ENCODE measurements at places on chromosomes 5 and 9. TPM values are rescaled to one million over a fixed set of nuclear protein-coding genes. Genes with fewer than 3 reads are reported as not detected.

The IFNA21 gene
- total RNA-seq: not detected

The LCN1 gene
- total RNA-seq: not detected

DNA sequence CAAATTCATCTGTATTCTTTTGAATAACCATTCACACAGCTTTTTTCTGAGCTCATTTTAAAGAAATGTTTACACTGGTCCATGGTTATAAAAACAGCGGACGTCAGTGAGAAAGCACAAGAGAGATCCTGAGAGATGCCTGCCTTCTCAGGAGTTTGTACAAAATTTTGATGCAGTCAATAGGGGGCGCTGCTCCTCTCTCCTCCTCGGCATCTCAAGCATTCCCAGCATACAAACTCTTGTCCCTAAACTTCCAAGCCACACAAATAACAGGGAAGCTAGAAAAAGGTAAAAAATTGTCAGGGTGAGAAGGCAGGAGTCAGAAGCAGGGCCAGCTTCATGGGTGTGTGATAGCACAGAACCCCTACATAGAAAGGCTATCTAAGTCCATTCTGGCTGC, 11.2 kb upstream of the CCDC152 start:
- peak; percentile 22 for DNase-seq
- no peaks in the 10 kb centered on the region for H3K36me3 ChIP-seq
- no peak overlapping the region for H3K4me3 ChIP-seq
- peaks cover 5% of the 10 kb centered on the region for H3K4me1 ChIP-seq
- no peak overlapping the region for H3K27ac ChIP-seq

- peaks cover 26% of the 10 kb centered on the region for H3K4me1 ChIP-seq
- no peak overlapping the region for H3K4me3 ChIP-seq
- peaks cover 4% of the 10 kb centered on the region for H3K36me3 ChIP-seq
Measured at GRCh38 chr9:104795082-104795481, 31.2 kb downstream of the NIPSNAP3B start.

GRCh38 chr5:94577466-94578245, 40.7 kb downstream of the KIAA0825 start:
- DNase-seq: no peak
- H3K4me1 ChIP-seq: peaks cover 13% of the 10 kb centered on the region
- no peaks in the 10 kb centered on the region for H3K27me3 ChIP-seq
- no peak overlapping the region for H3K4me3 ChIP-seq
- H3K27ac ChIP-seq: no peak overlapping the region
- no peaks in the 10 kb centered on the region for H3K36me3 ChIP-seq

DNA sequence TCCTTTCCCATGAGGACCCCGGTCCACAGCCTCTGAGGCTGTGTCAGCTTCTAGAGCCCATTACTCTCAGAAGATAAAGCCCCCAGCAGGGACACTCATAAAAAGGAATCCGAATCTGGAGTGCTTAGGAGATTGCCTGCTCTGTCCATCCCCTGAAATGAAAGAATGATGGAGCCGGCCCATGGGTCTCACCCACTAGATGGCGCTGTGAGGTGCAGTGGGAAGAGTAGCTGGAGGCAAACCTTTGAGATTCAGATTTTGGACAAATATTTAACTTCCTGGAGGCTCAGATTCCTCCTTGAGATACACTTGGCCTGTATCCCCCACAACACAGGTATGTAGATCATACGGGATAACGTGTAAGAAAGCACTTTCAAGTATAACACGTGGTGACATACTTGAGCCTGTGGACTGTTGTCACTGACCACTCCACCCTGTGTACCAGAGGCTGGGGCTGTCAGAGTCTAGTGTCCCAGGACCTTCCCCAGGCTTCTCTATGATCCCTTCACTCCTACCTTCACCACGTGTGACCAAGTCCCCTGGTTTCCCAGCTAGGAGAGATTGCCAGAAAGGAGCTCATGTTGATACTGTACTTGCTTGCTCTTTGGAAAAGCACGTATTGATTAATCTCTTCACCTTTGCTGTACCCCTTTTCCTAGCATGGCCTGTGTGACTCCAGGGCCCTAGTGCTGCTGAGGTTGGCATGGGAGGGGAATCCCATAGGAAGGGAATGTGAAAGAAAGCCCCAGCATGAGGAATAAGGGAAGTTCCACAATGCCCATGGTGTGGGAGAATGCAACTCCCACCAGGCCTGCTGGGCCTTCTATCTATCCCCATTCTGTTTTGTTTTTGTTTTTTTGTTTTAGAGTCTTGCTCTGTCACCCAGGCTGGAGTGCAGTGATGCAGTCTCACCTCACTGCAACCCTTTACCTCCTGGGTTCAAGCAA, 32.1 kb downstream of the TRMO start:
- peaks cover 1% of the 10 kb centered on the region for H3K4me1 ChIP-seq
- no peak overlapping the region for H3K27ac ChIP-seq
- no peaks in the 10 kb centered on the region for H3K36me3 ChIP-seq

- H3K4me3 ChIP-seq: peak overlapping the region; percentile 69
- no peak overlapping the region for H3K27ac ChIP-seq
- peaks cover 27% of the 10 kb centered on the region for H3K27me3 ChIP-seq
- H3K36me3 ChIP-seq: no peaks in the 10 kb centered on the region
Measured at GRCh38 chr9:109499631-109500410, 1.7 kb upstream of the PTPN3 start.

DNA sequence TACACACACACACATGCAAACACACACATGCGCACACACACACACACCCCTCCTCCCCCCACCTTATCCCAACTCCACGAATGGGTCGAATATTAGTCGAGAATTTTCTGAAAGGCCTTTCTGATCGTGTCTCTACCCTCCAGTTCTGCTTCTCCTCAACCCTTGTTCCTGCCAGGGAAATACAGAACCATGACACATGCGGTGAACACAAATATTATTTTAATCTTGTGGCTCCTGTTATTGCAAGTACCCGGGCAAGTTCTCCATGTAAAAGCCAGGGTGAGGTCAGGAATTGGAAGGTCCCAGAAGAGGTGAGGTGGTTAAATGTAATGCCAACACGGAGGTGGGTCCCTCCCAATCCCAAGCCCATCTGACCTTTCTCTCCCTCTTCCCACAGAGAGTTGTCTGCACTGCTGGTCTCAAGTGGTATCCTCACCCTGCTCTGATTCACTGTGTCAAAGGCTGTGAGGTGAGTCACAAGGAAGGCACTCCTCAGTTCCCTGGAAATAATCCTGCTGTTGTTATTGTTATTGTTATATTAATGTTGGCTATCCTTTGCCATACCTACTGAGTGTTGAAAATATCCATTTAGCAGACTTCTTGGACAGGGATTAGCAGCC, 223.7 kb downstream of the PAPPA start:
- peaks cover 21% of the 10 kb centered on the region for H3K36me3 ChIP-seq
- H3K27me3 ChIP-seq: no peaks in the 10 kb centered on the region
- DNase-seq: peak; percentile 90
- H3K4me3 ChIP-seq: no peak overlapping the region

DNA sequence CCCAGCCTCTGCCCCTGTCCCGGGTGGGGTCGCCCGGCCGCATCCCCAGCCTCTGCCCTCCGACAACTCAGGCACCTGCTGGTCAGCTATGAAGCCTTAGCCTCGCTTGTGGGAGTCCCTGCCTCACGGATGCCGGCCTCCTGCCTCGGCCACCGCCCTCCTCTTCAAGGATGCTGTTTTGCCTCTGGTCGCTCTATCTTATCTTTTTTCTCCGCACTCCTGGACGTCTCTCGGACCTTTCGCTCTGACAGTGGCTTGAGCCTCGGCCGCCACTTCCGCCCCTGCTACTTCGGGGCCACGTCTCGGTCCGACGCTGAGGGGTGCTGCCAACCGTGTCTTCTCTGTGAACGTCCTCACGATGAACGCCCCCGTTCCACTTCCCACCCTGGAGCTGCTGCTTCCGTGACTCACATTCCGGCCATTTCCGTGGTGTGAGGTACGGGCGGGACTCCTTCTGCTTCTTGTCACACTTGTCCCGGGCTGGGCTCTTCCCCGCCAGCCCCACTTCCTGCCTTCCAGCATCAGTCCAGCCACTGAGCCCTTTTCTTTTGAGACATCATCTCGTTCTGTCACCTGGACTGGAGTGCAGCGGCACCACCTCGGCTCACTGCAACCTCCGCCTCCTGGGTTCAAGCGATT, 26.3 kb downstream of the SLC9A3 start:
- H3K27ac ChIP-seq: no peak overlapping the region
- H3K36me3 ChIP-seq: no peaks in the 10 kb centered on the region
- peaks cover 19% of the 10 kb centered on the region for H3K27me3 ChIP-seq
- H3K4me3 ChIP-seq: no peak overlapping the region
- DNase-seq: no peak
